Thyroid gland (tissue), 4 donors: ENCODE measurements at places on chromosomes 7 and 10. TPM values are rescaled to one million over a fixed set of nuclear protein-coding genes. Genes with fewer than 3 reads are reported as not detected.

Gene ACTL6B
- not detected for total RNA-seq

Gene UNCX
- total RNA-seq, result not detected

Gene PILRA
- 4.4 TPM for total RNA-seq

DNA sequence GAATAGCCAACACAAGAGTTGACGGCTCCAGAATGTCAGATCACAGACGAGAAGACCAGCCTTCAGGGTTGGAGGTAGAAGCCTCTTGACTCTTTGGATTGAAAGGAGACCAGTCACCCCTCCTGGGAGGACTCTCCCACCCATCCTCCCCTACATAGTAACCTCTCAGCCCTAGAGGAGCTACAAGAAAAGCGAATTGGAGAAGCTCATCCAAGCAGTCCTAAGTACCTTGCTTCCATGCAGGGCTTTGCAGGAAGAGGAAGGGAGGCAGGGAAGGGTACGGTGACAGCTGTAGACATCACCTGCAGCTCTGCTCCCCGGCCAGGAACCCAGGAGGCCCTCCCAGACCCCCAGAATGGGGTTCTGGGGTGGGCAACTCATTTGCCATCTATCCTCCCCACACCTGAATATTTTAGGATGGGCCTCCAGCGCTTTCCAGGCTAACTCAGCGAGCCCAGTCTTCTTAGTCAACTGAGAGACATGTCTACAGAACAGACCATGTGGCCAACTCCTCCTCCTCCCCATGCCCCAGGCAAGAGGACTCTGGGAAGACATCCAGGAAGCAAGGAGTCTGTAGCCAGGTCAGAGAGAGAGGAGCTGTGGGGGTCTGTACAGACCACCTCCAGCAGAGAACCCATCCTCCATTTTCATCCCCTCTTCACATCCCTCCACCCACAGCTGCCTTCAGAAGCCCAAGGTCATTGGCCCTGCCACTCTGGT lies 55.6 kb upstream of the LBX1 start:
- DNase-seq, result no peak

GRCh38 chr7:20578257-20578771 lies 37.2 kb upstream of the ABCB5 start:
- no peak for DNase-seq
